Upper lobe of left lung (tissue), 6 donors: ENCODE measurements at places on chromosomes 12 and 14.

GRCh38 chr12:51997136-51997535 lies 9.6 kb upstream of the TAMALIN start:
- no peak for DNase-seq

- no peak for DNase-seq
Observed at GRCh38 chr12:3833670-3834310, 39.4 kb downstream of the PARP11 start.

GRCh38 chr14:83867566-83868225 lies 1662.2 kb upstream of the FLRT2 start:
- no peak for DNase-seq

DNA sequence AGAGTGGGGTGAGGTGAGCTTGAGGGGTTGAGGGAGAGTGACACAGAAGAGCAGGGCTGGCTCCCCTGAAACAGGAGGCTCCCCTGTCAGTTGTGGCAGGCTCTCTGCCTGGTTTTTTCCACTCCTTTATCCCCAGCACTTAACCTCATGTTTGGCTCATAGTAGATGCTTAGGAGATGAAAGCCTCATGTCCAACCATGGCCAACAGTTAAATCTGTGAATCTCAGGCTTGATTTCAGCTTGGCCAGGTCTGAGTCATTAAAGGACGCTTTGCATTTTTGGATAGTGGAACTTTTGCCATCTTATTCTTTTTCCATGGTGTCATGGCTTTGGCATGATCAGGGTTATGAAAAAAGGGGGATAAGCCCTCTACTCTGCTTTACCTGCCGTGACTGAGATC lies 117.2 kb downstream of the CACNA1C start:
- DNase-seq, result no peak

DNA sequence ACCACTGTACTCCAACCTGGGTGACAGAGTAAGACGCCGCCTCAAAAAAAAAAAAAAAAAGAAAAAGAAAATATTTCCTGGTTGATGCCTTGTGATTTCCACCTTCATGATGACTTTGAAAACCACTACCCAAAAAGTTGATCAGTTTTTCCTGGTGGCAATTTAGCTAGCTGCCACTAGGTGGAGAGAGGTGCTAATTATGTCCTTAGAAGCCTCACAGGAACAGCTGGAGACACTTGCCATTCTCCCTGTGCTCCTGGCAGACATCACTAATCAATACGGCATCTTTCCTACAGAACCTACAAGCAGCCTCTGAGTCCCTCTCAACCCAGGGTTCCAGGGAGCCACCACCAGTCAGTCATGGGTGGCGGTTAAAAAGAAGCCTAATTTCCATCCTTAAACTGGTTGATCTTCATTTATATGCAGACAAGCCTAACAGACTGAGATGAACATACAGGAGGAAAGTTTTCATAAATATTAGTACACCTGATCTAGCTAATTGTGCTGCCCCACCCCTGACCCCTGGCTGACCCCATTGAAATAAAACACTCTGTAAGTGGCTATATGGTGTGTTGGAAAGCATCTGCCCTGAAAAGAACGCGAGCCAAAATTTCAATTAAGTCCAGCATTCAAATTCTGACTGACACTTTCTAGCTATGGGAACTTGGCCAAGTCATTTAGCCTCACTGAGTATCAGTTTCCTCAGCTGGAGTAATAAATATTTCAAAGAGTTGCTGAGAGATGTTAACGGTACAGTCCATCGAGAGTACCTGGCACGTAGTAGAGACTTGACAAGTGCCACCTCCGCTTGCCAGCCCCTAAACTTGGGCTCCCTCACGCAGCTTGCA lies 6.2 kb upstream of the OAS1 start:
- no peak for DNase-seq

DNA sequence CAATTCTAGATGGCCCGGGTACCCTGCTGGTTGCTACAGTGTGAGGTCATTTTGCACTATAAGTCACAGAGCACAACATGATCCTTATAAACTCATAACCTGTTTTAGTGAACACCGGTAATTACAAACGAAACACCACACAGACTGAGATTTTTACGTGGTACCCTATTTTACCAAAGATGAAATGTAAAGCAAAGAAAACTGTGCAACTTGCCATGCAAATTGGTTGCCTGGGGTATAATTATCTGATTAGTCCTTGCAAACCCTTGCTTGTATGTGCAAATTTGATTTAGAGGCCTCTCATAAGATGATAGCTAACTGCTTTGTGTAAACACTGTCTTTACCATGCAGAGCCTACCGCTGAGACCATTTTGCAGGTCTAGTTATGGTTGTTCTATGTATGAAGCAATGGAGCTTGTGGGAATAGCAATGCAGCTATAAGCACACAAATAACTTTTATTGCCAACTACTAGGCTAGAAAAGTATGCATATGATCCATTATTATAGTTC lies 372.1 kb upstream of the FAR2 start:
- no peak for DNase-seq

GRCh38 chr14:53325176-53325806 lies 172.2 kb upstream of the DDHD1 start:
- no peak for DNase-seq

DNA sequence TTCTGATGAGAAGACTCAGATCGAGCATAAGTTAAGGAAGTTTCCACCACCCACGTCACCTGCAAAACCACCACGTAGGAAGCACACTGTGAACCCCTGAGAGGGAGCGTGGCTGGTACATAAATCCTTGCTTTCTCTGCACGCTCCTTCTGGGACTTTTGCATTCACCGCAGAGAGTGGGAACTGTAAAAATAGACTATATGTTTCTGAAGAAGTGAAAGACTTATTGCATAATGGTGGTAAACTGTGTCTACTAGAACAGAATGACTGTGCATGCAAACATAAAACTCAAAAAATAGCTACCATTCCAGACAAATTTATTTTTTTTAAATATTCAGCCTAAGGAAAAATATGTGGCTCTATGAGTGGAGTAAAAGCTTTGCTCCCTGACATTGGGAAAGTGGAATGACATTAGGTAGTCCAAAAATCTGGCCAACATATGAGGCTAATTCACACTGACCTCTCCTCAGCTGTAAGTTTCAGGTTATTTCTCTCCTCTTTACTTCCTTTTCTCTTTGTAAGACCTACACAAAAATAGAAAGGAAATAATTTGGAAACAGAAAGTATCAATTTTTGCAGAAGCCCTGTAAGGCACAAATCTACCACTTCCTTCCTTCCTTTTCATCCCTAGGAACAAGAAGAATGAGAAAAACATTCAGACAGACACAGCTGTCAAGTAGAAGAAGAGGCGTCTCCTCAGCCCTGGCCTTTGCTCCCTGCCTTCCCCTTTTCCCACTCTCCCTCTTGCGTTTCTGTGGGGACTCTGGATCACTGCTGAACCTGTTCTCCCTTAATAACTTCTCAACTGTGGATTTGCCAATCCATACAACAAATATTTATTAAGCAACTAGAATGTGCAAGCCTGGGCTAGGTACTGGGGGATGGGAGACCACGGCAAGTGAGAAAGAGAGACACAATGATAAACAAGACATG lies 264.3 kb upstream of the FOXN3 start:
- no peak for DNase-seq

- no peak for DNase-seq
Observed at GRCh38 chr14:33404964-33405574, 466.4 kb downstream of the NPAS3 start.

- no peak for DNase-seq
Observed at GRCh38 chr12:112159146-112159541, 33.8 kb downstream of the TRAFD1 start.

DNA sequence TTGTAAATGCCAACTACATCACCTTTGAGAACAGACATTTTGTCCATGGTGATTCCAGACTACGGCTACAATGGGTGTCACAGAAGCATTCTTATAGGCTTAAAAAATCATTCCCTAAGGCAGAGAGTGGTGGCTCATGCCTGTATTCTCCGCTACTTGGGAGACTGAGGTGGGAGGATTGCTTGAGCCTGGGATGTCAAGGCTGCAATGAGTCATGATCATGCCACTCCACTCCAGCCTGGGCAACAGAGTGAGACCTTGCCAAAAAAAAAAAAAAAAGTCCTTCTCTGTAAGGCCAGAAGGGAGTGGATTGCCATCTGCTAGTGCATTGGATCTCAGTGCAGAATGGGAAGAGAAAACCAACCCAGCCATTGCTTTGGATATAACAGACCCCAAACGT lies 522.5 kb downstream of the VRK1 start:
- DNase-seq, result no peak

GRCh38 chr12:24838531-24838950 lies 110.4 kb downstream of the BCAT1 start:
- peak; percentile 37 for DNase-seq

GRCh38 chr12:105805730-105806399 lies 332.9 kb downstream of the NUAK1 start:
- DNase-seq, result no peak

GRCh38 chr12:5902736-5903135 lies 42.3 kb downstream of the ANO2 start:
- DNase-seq, result no peak
